ENCODE measurements at places on chromosomes 7 and 10.

GRCh38 chr10:72503241-72503640, 122.6 kb downstream of the MICU1 start:
- no peak for DNase-seq

- no peak for DNase-seq
These were observed 14.2 kb downstream of the GRM3 start for GRCh38 chr7:86657948-86658347.

GRCh38 chr10:106086391-106086790, 1078.1 kb downstream of the SORCS1 start:
- DNase-seq: no peak

DNA sequence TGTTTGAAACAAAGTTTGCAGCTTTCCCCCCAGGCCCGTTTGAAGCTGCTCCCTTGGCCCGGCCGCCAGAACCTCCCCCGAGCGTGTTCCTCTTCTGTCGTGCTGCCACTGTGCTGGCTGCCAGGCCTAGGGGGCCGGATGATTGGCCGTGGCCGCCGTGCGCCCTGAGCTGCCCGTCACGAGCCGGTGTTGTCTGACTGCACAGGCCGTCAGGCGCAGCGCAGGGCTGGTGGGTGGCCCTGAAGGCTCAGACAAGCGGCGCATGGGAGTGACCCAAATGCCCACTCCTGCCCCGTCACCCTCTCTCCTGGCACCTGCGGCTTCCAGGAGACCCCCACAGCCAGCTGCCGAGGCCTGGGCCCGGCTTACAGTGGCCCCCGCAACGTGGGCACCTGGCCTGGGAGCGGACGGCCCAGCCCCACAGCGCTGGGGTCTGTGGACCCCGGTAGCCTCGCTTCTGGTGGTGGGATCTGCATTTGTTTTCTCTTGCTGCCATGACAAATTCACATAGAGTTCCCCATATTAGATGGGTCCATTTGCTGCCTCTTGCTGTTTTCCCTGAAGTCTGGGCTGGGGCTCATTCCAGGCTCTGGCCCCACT, 13.1 kb downstream of the JAKMIP3 start:
- no peak for DNase-seq

- no peak for DNase-seq
These were observed 93.3 kb downstream of the CUL2 start for GRCh38 chr10:34996843-34997242.

DNA sequence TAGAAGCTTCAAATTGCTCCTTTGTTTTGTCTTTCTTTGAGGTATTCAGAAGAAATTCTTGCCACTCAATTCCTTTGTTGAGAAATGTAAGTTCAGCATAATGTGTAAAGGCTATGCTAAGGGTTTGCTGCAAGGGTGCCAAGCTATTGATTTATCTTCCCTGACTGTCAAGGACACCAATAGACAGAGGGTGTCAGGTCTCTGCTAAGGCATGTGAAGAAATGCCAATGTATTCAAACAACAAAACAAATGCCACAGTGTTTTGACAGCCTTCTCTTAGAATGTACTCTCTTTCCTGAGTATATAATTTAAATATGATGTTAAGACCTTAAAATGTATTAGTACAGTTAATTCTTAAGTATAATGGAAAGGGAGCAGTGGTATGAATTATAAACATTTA, 62.4 kb downstream of the LRGUK start:
- no peak for DNase-seq

DNA sequence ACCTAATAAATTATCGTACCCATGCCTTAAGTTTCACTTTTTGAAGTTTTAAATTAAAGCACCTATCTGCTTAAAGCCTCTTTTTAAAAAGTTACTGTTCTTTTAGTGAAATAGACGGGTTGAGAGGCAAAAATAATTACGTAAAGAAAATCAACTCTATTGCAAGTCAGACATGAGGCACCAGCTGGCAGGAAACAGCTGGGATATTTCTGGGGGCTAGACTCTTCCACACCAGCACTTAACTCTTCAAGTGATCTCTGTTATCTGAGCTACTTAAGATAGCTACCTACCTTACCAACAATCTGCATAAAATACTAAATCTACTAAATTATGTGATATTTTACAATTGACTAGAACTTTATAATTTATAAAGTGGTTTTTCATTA, 35.8 kb downstream of the GBF1 start:
- DNase-seq: no peak

DNA sequence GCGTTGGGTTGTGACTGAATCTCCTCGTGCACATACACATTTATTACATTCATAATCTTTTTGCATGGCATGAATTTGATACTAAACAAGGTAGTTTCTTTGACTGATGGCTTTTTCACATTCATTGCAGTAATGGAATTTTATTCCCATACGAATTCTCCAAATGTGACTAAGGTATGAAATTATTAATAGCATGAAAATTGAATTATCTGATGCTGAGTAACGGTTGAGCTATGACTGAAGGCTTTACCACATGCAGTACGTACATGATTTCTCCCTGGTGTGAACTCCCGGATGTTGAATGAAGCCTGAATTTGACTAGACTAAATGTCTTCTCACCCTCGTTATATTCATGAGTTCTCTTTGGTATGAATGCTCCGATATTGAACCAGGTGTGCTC, 104.4 kb upstream of the C1GALT1 start:
- no peak for DNase-seq

DNA sequence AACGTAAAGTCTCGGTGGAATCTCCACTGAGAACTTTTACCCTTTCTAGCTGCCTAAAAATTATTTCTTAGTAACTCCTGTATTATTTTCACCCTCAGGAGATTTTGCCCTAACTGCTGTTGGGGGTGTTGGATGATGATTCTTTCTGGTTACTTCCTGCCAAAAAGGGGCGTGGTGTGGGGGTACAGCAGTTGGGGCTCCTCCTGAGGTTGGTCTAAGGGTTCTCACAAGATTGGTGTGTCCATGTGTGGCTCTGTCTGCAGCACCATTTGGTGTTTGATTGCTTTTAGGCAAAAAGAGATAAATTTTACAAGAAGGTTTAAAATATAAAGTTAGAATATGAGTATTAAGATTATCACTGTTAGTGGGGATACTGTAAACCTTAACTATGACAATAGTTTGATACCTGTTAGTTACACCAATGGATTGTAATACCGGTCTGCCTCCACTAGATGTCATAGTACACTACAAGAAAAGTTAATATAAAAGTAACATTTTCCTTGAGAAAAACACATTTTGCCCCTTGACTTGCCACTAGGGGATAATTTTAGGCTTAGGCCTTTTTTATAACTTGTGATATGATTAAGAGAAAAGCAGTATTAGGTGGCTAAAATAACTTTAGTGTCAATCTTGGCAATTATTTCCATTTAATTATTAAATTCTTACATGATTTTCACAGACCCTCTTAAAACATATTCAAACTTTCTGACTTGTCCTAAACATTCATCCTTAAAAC, 928.7 kb downstream of the IPMK start:
- no peak for DNase-seq

Measured in activated T-cell treated with anti-CD3 and anti-CD28 coated beads, Interleukin-2, amount 50 U/mL, for 48 hours (primary cell).